Heart left ventricle (tissue), 16 donors: ENCODE measurements at places on chromosomes 4 and X.

- no peak for DNase-seq
Measured at GRCh38 chrX:17095161-17095560, 148.7 kb downstream of the REPS2 start.

- DNase-seq = no peak
Measured at GRCh38 chr4:187387739-187388138, 607.8 kb upstream of the ZFP42 start.

DNA sequence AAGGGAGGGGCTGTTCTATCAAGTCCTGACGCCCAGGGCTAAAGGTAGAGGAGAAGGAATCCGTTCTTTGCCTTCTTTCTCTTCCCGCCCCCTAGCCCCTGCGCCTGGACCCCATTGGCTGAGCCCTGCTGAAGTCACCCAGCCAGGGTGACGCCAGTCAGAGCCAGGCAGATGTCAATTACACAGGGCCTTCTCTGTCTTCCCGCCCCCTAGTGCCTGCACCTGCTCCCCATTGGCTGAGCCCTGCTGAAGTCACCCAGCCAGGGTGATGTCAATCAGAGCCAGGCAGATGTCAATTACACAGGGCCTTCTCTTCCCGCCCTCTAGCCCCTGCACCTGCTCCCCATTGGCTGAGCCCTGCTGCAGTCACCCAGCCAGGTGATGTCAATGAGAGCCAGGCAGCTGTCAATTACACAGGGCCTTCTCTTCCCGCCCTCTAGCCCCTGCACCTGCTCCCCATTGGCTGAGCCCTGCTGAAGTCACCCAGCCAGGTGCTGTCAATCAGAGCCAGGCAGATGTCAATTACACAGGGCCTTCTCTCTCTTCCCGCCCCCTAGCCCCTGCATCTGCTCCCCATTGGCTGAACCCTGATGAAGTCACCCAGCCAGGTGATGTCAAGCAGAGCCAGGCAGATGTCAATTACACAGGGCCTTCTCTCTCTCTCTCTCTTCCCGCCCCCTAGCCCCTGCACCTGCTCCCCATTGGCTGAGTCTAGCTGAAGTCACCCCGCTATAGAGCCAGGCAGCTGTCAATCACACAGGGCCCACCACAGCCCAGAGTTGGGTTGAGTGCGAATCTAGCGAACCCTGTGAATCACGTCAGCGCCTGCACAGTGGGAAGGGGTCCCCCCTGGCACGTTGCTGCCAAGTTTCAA, 46.4 kb downstream of the ASMT start:
- DNase-seq = peak; percentile 40

GRCh38 chr4:25860586-25861279, 2.1 kb downstream of the SEL1L3 start:
- DNase-seq = no peak

GRCh38 chr4:121656269-121656641, 40.5 kb downstream of the ANXA5 start:
- DNase-seq = peak; percentile 39

DNA sequence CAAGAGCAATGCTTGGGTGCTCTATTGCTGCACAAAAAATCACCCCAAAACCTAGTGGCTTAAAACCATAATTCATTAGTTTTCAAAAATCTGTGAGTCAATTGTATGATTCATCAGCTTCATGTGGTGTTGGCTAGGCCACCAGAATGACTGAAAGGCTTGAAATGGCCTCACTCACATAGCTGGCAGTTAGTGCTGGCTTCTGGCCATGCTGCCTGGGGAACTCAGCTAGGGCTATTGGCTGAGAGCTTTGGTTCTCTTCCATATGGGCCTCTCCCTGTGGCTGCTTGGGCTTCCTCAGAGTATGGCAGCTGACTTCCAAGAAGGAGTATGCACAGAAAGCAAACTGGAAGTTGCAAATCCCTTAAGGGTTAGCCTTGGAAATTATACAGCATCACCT, 3.1 kb upstream of the MTMR1 start:
- DNase-seq = no peak

DNA sequence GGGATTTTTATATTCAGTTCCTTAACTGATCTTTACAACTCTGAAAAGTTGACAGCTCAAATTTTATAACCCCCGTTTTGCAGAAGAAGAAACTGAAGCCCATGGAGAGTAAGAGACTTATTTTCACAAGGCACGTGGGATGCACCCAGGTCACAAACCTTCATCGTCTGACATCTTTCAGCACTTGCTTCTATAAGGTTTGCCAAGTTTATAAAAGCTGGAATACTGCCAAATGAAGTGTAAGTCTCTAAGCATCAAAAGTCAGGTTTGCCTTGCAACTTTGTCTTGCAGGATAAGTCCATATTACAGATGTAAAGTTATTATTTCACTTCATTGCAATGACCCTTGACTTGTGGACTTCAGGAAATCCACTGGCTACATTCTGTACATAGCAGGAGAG, 6.3 kb upstream of the KCNIP4 start:
- no peak for DNase-seq

DNA sequence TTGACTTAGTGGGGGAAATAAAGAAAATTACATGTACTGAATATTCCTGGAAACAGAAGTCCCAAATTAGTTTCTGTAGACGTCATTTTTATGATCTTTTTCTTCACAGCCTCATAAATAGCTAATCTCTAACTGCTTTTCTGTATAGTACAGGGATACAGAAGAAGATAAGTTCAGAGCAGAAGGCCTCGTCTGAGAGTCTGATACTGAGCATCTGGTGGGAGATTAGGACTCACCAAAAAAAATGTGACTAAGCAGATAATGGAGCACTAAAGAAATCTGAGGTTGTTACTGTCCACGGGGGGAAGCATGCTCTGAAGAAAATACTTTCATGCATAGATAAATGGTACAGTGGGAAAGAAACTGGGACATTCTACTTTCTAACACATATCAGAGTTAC, 115.3 kb upstream of the TRPC5 start:
- DNase-seq = no peak

- DNase-seq = no peak
Measured at GRCh38 chrX:30659421-30659820, 6.2 kb downstream of the GK start.

DNA sequence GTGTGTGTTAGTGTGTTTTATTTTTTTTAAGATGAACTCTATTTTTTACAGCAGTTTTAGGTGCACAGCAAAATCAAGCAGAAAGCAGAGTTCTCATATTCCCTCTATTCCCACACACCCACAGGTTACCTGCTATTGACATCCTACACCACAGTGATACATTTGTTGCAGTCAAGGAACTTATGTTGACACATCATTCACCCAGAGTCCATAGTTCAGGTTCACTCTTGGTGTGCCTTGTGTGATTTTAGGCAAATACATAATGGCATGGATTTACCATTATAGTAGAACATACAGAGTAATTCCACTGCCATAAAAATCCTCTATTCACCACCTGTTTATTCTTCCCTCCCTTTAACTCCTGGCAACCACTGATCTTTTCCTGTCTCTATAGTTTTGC, 28.7 kb downstream of the DIAPH2 start:
- DNase-seq = no peak

DNA sequence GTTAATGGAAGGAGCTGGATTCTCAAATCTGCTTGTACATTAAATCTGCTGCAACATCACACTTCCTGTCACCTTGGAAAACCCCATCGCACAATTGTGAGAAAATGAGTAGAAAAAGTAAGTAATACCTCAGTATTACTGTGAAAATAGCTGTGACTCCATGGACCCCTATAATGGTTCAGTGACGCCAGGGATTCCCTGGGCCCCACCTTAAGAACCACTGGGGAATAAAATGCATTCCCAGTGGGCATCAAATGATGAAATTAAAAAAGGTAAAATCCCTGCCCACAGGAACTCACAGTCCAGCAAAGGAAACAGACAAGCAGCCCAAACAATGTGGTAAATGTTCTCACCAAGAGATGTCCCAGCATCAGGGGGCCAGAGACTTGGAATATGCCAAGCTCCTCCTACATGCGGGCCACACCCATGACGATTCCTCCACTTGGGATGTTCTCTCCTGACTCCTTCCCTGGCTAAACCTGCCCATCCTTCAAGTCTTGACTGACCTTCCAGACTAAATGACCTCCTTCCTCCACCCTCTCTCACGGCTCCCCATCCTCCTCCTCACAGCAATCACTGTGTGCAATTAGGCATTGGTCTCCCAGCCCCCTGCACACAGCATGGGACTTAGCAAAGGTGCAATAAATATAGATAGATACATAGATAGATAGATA, 2.6 kb downstream of the EVC2 start:
- DNase-seq = no peak

DNA sequence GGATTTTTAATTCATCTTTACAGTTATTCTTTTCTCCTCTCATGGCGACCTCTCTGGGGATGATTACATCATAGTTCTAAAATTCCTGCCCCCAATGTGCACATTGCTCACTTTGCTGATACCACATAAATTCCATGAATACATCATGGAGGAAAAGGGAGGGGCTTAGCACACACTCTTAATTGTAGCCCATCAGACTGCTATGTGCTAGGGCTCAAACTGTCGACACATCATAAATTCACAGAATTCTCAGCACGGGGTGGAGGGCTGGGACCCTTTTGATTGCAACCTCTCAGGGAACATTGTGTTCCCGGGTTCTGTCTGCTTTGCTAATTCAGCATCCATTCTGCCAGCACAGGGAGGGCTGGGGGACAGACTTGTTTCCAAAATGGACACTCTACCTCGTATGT, 592.9 kb downstream of the BCOR start:
- DNase-seq = no peak

GRCh38 chr4:54230484-54231418, 1.7 kb downstream of the PDGFRA start:
- no peak for DNase-seq

- DNase-seq = no peak
Measured at GRCh38 chrX:37802028-37802427, 22.2 kb downstream of the CYBB start.

GRCh38 chr4:77745792-77746191, 73.4 kb downstream of the CNOT6L start:
- no peak for DNase-seq

- DNase-seq = no peak
Measured at GRCh38 chrX:119885554-119886428, 9.9 kb upstream of the AKAP14 start.

DNA sequence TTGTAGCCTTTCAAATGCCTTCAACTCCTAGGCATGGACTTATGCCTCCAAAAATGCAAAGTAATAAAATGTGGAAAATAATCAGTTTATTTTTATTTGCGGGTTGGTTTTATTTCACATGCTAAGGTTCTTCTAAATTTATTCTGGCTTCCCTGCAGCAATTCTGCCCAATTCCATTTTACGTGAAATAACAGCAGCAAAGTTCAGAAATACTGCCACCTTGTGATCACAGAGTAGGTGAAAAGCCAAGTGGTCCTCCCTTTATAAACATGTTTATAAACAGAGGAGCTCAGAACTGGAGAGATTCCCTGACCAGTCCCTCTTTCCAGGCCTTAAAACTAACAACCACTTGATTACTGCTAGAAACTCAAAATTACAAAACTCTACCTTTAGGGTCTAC, 14.7 kb upstream of the DCHS2 start:
- DNase-seq = no peak
